CD4-positive, CD25-positive, alpha-beta regulatory T cell (primary cell): ENCODE measurements at places on chromosomes 2 and 18. TPM values are rescaled to one million over a fixed set of nuclear protein-coding genes. Genes with fewer than 3 reads are reported as not detected.

- no peak overlapping the region for H3K4me3 ChIP-seq
- no peak for DNase-seq
- no peaks in the 10 kb centered on the region for H3K4me1 ChIP-seq
- H3K27ac ChIP-seq = no peak overlapping the region
Measured at GRCh38 chr2:235860111-235860510, 308.1 kb downstream of the GBX2 start.

DNA sequence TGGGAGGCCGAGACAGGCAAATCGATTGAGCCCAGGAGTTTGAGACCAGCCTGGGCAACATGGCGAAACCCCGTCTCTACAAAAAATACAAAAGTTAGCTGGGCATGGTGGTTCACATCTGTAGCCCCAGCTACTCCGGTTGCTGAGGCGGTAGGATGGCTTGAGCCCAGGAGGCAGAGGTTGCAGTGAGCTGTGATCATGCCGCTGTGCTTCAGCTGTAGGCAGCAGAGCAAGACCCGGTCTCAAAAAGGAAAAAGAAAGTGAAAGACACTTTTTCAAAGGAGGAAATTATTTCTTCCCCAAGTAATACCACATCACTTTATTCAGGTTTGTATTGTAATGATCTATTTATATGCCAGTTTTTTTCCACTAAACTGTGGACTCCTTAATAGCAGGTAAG lies 35.7 kb upstream of the TAF4B start:
- H3K4me3 ChIP-seq = peak overlapping the region; percentile 86
- H3K4me1 ChIP-seq = peaks cover 10% of the 10 kb centered on the region
- peak; percentile 43 for DNase-seq
- H3K27ac ChIP-seq = peak overlapping the region; percentile 47
- no peaks in the 10 kb centered on the region for H3K36me3 ChIP-seq

- H3K36me3 ChIP-seq = no peaks in the 10 kb centered on the region
- no peak overlapping the region for H3K4me3 ChIP-seq
- H3K27me3 ChIP-seq = no peaks in the 10 kb centered on the region
- no peak for DNase-seq
Measured at GRCh38 chr18:11121443-11121849, 27.9 kb downstream of the PIEZO2 start.

GRCh38 chr18:56815926-56816325 lies 164.8 kb downstream of the WDR7 start:
- H3K27me3 ChIP-seq = no peaks in the 10 kb centered on the region
- no peak for DNase-seq
- no peaks in the 10 kb centered on the region for H3K36me3 ChIP-seq
- no peak overlapping the region for H3K4me3 ChIP-seq

DNA sequence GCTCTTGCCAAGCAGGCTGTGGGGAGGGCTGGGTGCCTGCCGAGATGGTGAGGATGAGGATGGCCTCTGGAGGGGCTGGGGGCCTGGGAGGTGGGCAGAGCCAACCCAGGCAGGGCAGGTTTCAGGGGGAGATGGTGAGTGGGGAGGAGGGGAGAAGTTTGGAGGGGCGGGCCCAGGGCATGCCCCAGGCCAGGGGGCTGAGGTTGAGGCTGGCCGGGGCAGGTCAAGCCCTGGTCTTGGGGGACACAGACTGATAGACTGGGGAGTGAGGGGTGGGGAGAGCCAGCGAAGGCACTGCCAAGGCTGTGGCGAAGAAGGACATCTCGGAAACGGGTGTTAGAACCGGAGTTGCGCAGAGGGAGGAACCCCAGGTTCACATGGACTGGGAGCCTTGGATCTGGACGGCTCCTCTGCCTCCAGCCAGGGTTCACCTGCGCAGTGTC lies 12.6 kb downstream of the CAPN10 start:
- no peak for DNase-seq
- H3K4me1 ChIP-seq = no peaks in the 10 kb centered on the region
- no peaks in the 10 kb centered on the region for H3K27me3 ChIP-seq
- peaks cover 23% of the 10 kb centered on the region for H3K36me3 ChIP-seq
- no peak overlapping the region for H3K27ac ChIP-seq

- no peak overlapping the region for H3K4me3 ChIP-seq
- H3K4me1 ChIP-seq = peaks cover 23% of the 10 kb centered on the region
Measured at GRCh38 chr2:10079266-10079869, 843 bp downstream of the CYS1 start.

GRCh38 chr2:41062336-41062735 lies 610.4 kb upstream of the SLC8A1 start:
- no peaks in the 10 kb centered on the region for H3K4me1 ChIP-seq
- DNase-seq = no peak
- H3K4me3 ChIP-seq = no peak overlapping the region
- H3K27me3 ChIP-seq = no peaks in the 10 kb centered on the region
- H3K36me3 ChIP-seq = no peaks in the 10 kb centered on the region

Gene SESTD1
- polyA plus RNA-seq = 0.63 TPM

Gene THSD7B
- polyA plus RNA-seq = not detected

GRCh38 chr2:17879137-17879912 lies 858 bp downstream of the KCNS3 start:
- no peak overlapping the region for H3K4me3 ChIP-seq
- no peak overlapping the region for H3K27ac ChIP-seq
- H3K27me3 ChIP-seq = peaks cover 30% of the 10 kb centered on the region
- no peaks in the 10 kb centered on the region for H3K36me3 ChIP-seq
- H3K4me1 ChIP-seq = peaks cover 18% of the 10 kb centered on the region
- DNase-seq = no peak

DNA sequence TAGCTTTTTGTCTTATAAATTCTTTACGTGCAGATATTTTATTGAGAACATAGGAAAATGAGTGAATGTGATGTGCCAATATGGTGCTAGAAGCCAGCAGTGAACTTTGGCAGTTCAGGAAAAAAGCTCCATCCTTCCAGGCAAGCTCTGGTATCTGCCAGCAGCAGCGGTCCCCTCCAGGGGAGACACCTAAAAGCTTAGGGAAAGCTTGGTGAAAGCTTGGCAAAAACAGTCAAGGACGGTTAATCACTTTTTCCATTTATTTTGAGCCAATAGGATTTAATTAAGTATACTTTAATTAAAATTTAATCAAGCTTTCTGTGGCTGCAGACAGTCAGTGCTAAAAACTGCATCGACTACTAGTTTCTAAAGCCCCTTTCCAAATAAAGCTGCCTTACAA lies 60.4 kb downstream of the PID1 start:
- H3K27ac ChIP-seq = no peak overlapping the region
- no peak overlapping the region for H3K4me3 ChIP-seq
- H3K4me1 ChIP-seq = no peaks in the 10 kb centered on the region
- DNase-seq = no peak
- H3K27me3 ChIP-seq = no peaks in the 10 kb centered on the region

GRCh38 chr18:38367473-38367872 lies 801.9 kb upstream of the CELF4 start:
- no peaks in the 10 kb centered on the region for H3K36me3 ChIP-seq
- DNase-seq = no peak
- no peaks in the 10 kb centered on the region for H3K27me3 ChIP-seq
- H3K4me3 ChIP-seq = no peak overlapping the region
- H3K4me1 ChIP-seq = no peaks in the 10 kb centered on the region

- no peak overlapping the region for H3K27ac ChIP-seq
- H3K4me1 ChIP-seq = no peaks in the 10 kb centered on the region
- peaks cover 2% of the 10 kb centered on the region for H3K27me3 ChIP-seq
- H3K36me3 ChIP-seq = no peaks in the 10 kb centered on the region
- DNase-seq = no peak
Measured at GRCh38 chr2:234191819-234192407, 141.4 kb downstream of the SPP2 start.

- H3K27ac ChIP-seq = no peak overlapping the region
- H3K36me3 ChIP-seq = no peaks in the 10 kb centered on the region
- peaks cover 21% of the 10 kb centered on the region for H3K4me1 ChIP-seq
- H3K27me3 ChIP-seq = no peaks in the 10 kb centered on the region
- H3K4me3 ChIP-seq = no peak overlapping the region
Measured at GRCh38 chr18:58546552-58546951, 82.3 kb downstream of the ALPK2 start.

Gene STRADB
- 36.8 TPM for polyA plus RNA-seq

DNA sequence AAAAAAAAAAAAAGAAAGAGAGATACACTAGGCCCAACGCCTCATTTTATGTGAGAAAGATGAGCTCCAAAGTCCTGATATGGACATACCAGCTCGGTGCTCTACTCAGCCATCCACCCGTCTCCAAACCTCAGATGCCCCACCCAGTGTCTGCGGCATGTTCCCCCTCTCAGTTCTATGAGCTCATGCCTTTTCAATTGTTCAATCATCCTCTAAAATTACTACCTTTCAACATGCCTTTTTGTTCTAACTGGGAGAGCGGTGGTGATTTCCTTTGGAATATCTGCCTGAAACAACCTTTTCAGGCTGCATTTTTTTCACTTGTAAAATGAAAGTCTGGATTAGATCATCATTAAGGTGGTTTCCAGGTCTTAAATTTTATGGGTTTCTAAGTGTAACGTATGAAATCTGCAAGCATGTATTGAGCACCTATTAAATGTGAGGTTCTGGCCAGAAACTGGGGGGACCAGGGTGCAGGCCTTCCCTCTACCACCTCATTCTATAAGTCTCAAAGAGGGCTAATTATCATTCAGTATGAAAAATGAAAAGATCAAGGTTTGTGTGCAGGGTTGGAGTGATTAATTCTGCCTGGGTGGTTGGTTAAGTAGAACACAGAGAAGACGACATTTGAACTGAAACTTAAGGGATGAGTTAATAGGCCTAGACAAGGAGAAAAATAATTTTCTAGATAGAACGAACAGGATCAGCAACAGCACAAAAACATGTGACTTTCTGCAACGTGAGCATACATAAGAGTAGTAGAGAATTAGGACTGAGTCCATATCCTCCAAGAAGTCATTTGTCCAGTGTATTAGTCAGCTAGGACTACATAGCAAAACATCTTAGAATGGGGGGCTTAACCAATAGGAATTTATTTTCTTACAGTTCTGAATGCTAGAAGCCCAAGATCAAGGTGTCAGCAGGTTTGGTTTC lies 87.4 kb upstream of the GLS start:
- peak overlapping the region; percentile 23 for H3K4me3 ChIP-seq
- no peaks in the 10 kb centered on the region for H3K4me1 ChIP-seq
- no peak overlapping the region for H3K27ac ChIP-seq
- no peak for DNase-seq
- no peaks in the 10 kb centered on the region for H3K27me3 ChIP-seq
- H3K36me3 ChIP-seq = no peaks in the 10 kb centered on the region

Gene SNORC
- polyA plus RNA-seq = not detected

DNA sequence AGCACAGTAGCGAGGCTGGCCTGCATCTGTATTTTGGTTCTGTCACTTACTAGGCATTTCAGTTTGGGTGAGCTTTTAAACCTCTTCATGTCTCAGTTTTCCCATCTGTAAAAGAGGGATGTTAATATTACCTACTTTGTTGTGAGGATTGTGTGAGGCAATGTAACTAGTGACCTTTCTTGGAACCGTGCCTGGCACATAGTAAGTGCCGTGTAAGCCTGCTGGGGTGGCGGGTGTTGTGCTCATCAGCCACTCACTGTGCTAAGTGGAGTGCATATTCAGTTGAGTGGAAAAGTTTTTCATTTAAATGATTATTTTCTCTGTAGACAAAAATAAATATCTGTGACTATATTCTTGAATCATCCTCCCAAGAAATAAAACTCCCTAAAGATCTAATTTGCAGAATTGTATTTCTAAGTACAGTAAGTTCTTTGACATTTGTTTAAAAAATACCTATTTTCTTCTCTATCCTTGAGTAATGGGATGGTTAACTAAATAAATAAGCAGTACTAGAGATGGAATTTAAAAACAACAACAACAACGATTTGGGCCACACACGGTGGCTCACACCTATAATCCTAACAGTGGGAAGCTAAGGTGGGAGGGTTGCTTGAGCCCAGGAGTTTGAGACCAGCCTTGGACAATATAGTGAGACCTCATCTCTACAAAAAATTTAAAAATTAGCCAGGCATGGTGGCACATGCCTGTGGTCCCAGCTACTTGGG lies 56.7 kb downstream of the MALT1 start:
- H3K4me1 ChIP-seq = peaks cover 4% of the 10 kb centered on the region
- H3K36me3 ChIP-seq = peaks cover 37% of the 10 kb centered on the region
- H3K4me3 ChIP-seq = no peak overlapping the region
- no peak overlapping the region for H3K27ac ChIP-seq

DNA sequence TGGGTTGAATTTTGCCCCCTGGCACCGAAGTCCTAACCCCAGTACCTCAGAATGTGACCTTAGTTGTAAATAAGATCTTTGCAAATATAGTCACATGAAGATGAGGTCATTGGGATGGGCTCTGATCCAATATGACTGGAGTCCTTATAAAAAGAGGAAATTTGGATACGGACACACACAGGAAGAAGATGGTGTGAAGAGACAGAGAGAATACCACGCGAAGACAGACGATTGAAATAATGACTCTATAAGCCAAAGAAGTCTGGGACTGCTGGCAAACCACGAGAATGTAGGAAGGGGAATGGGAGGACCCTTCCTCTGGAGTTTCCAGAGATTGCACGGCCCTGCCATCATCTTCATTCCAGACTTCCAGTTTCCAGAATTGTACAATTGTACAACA lies 98.6 kb downstream of the CPO start:
- H3K4me3 ChIP-seq = no peak overlapping the region
- H3K27ac ChIP-seq = no peak overlapping the region
- H3K27me3 ChIP-seq = no peaks in the 10 kb centered on the region
- DNase-seq = no peak
- no peaks in the 10 kb centered on the region for H3K36me3 ChIP-seq
- H3K4me1 ChIP-seq = no peaks in the 10 kb centered on the region

DNA sequence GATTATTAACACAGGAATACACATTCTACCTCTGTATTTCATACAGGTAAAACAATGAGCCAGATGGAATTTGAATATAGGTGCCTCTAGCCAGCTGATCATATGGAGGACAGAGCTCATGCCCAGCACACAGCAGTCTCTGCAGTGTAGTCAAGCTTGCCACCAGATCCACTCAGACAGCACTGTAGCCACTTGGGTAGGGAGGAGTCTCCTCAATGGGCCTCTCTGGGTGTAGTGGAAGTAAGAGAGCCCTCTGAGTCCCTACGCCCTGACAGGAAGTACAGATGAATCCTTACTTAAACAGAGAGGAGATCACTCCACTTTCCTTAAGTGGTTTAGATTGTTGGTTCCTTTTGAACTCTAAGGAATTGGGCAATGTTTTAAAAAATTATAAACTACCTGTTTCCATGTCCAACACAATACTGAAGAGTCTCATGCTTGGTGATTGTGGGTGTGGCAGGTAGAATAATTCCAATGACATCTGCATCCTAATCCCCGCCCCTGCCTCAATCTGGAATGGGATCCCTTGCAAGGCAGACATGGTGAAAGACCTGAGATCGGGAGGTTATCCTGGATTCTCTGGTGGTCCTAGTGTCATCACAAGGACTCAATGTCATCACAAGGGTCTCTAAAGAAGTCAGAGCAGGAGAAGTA lies 23.0 kb upstream of the TMEM200C start:
- H3K4me3 ChIP-seq = no peak overlapping the region
- H3K27me3 ChIP-seq = no peaks in the 10 kb centered on the region
- no peaks in the 10 kb centered on the region for H3K4me1 ChIP-seq
- no peak overlapping the region for H3K27ac ChIP-seq
- no peaks in the 10 kb centered on the region for H3K36me3 ChIP-seq
